Stimulated activated CD4-positive, alpha-beta T cell treated with anti-CD3 and anti-CD28 coated beads, Interleukin-12 subunit alpha, Interleukin-12 subunit beta, amount 100 ng/mL, for 48 hours (primary cell): ENCODE measurements at places on chromosomes 16 and 17.

DNA sequence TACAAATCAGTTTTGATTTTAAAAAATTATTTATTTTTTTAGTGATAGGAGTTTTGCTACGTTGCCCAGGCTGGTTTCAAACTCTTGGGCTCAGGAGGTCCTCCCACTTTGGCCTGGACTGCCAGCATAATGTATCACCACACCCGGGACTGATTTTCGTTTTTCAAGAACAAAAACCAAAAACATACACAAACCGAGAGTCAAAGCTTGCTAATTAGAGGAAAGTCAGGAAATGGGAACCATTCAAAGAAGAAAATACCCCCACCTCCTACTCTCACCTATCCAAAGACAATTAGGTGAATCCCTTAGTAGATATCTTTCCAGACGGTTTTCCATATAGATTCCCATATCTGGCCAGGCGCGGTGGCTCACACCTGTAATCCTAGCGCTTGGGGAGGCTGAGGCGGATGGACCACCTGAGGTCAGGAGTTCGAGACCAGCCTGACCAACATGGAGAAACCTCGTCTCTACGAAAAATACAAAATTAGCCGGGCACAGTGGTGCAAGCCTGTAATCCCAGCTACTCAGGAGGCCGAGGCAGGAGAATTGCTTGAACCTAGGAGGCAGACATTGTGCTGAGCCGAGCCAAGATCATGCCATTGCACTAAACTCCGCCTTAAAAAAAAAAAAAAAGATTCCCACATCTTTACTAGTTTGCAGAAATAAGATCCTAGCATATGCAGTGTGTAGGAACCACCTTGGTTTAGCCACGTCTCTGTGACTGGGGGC lies 883 bp upstream of the SPN start:
- DNase-seq, result no peak

GRCh38 chr16:3356118-3356517 lies 429 bp downstream of the OR2C1 start:
- DNase-seq, result no peak

DNA sequence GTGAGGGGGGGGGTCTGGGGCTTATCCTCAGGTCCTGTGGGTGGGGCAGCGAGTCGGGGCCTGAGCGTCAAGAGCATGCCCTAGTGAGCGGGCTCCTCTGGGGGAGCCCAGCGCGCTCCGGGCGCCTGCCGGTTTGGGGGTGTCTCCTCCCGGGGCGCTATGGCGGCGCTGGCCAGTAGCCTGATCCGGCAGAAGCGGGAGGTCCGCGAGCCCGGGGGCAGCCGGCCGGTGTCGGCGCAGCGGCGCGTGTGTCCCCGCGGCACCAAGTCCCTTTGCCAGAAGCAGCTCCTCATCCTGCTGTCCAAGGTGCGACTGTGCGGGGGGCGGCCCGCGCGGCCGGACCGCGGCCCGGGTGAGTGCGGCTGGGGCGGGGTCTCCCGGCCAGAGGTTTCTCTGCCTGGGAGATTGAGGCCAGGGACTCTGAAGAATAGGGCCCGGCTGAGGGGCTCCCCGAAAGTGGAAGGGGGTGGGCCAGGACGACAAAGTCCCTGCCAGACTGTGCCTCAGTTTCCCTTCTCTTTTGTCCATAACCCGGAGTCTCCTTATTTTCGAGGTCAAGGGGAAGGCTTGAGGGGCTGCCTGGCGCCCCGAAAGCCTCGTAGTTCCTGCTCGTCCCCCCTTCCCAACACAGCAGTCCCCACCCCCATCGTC lies at the start of gene FGF11:
Gene FGF11, plus strand, starts transcription at position 51 of the 651 bp plus-strand sequence. Its CDS starts 109 bp downstream, at position 160.
- DNase-seq, result no peak

- no peak for DNase-seq
Observed at GRCh38 chr17:7219229-7219811, 316 bp downstream of the DLG4 start.

- no peak for DNase-seq
Observed at GRCh38 chr16:59339871-59340270, 605.8 kb upstream of the GOT2 start.

DNA sequence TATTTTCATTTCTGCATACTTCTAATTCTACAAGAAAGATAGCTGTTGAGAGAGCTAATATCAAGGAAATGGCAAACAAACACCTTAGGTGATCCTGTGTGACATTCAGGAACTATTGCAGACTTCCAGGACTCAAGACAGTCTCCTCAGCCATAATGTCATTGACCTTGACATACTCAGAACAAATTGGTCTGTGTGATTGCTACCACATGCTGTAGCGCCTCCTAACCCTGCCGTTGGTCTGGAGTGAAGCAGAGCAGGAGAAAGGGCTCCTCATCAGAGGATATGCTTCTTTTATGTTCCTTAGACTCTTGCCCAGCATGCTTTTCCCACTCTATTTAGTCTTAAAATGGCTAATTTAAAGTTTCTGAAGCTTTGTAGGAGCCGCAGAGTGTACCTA lies 194.2 kb upstream of the TBX2 start:
- DNase-seq, result no peak

- peak; percentile 49 for DNase-seq
Observed at GRCh38 chr17:79993390-79994227, 42.1 kb downstream of the TBC1D16 start.

GRCh38 chr16:72224260-72224768 lies 52.4 kb upstream of the PMFBP1 start:
- DNase-seq, result no peak

- no peak for DNase-seq
Observed at GRCh38 chr17:9212376-9213302, 191.3 kb downstream of the NTN1 start.

GRCh38 chr17:72139212-72139611 lies 18.4 kb downstream of the SOX9 start:
- DNase-seq, result no peak

DNA sequence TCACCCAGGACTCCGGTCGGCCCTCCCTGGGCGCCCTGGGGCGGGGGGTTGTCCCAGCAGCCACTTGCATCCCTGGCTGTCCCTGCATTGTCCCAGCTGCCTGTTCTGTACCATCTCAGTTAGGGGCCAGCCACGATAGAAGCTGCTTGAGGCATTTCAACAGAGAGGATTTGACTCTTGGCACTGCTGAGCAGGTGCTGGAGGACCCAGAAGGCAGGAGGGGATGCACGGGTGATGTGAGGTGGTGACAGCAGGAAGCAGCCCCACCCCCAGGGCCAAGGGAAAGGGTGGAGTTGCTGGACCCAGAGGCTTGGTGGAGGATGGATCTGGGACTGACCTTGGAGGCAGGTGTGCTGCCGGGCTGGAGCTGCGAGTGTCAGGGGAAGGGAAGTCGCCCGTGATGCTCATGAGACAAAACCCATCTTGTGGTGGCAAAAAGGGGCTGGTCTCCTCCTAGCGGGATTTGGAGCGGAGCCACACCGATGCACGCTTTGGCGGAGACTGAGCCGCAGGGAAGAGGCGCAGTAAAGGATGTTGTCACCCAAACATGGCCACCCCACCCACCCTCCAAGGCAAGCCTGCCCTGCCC lies 188.0 kb upstream of the GSE1 start:
- DNase-seq, result no peak
